ENCODE measurements at places on chromosomes 2 and 18.

GRCh38 chr2:162219426-162219825 is 23.8 kb downstream of the FAP start:
- DNase-seq, result no peak

GRCh38 chr2:54054271-54054670 is 61.1 kb upstream of the ACYP2 start:
- DNase-seq, result no peak

DNA sequence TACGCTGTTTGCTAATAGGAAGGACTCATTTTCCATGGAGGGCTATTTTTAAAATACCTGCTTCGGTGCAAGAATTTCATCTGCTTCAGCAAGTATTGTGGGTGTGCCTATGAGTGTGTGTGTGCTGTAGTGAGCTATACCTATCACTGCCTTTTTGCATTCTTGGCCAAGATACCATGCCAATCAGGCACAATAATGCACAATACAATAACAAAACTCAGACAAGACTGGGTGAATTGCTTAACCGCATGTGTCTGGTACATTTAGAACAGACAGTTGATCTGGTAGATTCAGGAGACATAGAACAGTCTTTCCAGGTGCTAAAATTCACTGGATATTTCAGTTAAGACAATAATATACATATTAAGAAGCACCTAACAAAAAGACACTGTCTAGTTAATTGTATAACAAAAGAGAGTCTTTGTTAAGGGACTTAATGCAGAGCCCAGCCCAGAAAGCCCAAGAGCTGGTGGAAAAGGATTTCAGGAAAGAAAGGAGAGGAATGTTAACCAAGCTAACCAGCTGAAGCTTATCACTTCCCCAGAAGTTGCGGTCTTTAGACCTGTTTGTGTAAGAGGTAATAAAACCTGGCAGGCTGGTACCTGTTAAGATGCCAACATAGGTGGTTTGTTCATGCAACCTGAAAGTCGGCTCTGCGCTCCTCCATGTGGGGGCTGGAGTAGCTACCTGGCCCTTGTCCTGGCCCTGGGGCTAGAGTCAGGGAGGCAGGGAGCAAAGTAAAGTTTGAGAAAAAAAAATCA is 153.3 kb upstream of the RBMS1 start:
- DNase-seq, result no peak

GRCh38 chr18:79339094-79339908 is 56.4 kb upstream of the NFATC1 start:
- DNase-seq, result no peak

DNA sequence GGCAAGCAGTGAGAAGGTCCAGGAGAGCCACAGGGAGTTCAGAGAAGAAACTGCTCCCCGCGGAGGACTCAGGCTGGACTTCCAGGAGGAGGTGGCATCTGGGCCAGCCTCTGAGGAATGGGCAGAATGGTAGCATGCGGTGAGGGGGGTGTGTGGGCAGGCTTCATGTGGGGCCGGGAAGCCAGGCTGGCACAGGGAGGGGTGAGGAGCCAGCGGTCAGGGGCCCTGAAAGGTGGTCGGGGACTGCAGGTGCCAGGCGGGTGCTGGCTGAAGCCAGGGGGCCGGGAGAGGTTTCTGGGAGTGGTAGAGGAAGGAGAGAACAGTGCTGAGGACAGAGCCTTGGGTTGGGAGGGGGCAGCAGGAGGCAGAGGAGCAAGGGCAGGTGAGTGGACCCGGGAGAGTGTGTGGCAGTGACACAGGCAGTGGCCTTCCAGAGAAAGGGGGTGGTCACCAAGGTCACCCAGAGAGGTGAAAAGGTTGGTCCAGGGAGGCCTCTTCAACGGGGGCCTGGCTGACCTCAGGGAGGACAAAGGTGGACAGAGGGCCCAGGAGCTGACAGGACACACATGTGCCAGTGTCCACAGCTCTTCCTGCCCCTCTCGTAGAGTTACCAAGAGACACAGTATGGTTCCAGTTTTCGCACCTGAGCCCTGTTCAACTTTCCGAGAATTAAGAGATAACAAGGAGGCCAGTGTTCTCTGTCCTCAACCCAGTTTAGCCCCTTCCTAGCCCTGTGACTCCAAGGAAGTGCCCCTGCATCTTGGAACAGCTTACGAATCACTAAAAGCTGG is 101.2 kb upstream of the ASB18 start:
- DNase-seq, result no peak

GRCh38 chr18:3037423-3037915 is 24.5 kb upstream of the LPIN2 start:
- no peak for DNase-seq

DNA sequence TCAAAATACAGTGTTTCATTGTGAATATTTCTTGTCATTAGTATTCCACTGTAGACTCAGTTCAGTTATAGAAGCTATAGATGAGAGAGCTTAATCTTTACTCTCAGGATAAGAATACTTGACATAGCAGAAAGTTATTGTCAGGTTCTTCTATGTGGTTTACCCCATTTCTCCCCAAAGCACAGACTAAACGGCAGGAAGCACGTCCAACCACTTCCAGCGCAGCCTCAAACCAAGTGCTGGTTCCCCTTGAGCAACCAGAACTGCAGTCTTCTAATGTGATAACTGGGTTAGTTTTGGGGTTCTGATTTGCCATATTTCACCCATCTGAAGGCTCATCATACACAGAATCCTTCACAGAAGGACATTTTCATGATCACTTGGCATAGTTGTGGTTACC is 324.7 kb downstream of the SLC8A1 start:
- DNase-seq, result no peak

GRCh38 chr2:64214281-64215115 is 70.3 kb upstream of the PELI1 start:
- DNase-seq, result no peak

DNA sequence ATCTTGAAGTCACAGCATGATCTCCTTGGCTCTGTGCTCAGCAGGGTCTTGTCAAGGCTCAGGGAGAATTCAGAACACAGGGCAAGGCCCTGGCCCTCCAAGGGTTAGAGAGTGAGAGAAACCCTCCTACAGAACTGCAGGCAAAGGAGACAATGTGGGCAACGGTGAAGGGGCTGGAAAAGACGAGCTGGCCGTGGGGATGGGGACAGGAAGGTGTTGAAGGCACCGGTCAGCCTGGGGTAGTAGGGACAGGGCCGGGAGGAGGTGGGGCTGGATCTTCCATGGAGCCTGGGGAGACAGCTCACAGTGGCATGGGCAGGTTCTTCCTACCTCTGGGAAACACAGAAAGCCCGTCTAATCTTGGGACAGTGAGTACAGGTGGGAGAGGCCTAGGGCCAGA is 92.2 kb upstream of the MCFD2 start:
- DNase-seq, result no peak

GRCh38 chr18:74892066-74892627 is 294.5 kb downstream of the ZNF407 start:
- no peak for DNase-seq

DNA sequence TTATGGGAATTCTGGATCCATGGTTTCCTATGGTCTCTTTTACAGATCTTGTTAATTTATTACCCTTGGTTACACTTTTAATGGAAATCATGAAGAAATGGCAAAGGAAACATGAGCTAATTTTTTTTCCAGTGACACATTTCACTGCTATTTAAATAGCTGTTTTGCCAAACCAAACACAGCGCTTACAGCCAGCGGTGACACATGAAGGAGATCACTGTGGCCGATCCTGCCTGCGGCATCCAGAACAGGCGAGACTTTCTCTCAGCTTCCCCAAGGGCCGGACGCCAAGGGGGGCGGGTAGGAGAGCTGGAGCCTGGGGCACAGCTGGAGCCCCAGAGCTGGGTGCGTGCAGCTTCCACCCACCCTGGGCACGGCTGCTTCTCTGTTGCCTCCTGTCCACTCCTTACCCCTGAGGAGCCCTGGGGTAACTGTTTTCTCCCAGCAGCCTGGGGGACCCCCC is 81.4 kb upstream of the PKDCC start:
- DNase-seq, result no peak

GRCh38 chr2:231722721-231723307 is 14.5 kb downstream of the PTMA start:
- DNase-seq, result no peak

GRCh38 chr2:130870779-130871178 is 34.1 kb downstream of the ARHGEF4 start:
- DNase-seq, result no peak

GRCh38 chr2:71191570-71191943 is 35.3 kb downstream of the PAIP2B start:
- no peak for DNase-seq

DNA sequence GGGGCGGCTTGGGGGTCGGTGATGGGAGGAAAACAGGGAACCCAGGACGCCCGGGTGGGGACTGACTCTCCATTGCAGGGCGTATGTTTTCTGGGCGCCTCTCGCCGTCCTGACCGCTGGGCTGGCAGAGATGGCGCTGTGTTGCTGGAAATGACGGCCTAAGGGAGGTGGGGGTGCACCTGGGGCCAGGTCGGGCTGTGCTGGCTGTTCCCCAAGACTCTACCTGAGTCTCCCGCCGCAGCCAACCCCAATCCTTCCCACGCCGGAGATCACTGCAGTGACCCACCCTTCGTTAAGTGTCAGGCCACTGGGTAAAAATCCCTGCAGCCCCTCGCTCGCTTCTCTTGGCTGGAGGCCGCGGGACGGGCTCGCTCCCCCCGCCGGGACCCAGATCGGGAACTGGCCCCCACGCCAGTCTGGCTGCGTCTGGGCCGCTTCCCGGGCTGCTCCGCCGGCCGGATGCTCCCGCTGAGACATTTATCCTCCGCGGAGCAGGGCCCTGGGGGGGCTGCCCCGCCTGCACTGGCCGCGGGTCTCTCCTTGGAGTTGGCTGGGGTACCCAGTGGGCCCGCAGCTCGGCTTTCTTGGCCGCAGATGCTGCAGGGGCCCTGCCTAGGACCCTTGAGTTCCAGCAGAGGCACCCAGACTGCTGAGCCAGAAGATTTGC is 7.8 kb upstream of the ARMC9 start:
- no peak for DNase-seq

DNA sequence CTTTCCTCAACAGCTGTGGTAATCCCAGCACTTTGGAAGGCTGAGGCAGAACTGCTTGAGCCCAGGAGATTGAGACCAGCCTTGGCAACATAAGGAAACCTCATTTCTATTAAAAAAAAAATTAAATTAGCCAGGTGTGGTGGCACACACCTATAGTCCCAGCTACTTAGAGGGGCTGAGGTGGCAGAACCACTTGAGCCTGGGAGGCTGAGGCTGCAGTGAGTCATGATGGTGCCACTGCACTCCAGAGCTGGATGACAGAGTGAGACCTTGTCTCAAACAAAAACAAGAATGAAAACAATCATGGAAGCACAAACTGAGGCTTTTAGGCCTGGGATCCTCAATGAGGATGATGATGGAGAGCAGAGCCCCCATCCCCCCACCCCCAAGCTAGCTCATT is 19.8 kb downstream of the GAREM1 start:
- no peak for DNase-seq

- DNase-seq, result no peak
Measured at GRCh38 chr2:140597836-140598235, 1533.0 kb downstream of the LRP1B start.

- no peak for DNase-seq
Measured at GRCh38 chr18:5584746-5585417, 41.1 kb upstream of the EPB41L3 start.

DNA sequence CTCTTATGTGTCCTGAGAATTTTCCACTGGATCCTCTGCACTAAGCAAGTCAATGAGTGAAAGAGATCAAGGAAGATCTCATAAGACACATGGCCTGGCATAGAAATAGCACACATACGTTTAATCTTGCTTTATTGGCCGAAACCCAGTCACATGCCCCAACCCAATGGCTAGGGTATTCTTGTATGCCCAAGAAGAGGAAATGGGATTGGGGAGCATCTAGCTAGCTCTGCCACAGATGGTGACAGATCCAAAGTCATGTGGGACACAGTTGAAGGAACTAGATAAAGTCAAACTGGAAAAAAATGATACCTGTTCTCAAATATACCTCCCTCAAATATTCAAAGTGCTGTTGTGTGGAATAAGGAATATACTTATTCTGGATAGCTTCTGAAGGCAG is 74.7 kb downstream of the CD28 start:
- DNase-seq, result no peak

DNA sequence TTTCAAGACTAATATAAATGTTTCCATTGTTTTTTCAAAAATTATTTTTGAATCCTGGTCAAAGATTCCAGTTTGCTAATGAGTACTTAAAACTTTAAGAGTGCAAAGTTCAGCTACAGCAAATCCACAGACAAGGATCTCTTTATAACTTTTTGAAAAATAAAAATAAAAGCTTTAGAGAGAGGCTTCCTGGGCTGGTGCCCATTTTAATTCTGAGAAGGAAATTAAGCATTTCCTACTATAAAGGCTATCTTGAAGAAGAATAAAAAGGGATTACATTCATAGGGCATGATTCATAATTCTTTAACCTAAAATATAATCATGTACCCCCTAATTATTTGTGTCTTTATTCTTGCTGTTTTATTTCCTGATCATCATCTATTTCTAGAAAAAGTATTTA is 38.2 kb downstream of the DNAJC10 start:
- no peak for DNase-seq

DNA sequence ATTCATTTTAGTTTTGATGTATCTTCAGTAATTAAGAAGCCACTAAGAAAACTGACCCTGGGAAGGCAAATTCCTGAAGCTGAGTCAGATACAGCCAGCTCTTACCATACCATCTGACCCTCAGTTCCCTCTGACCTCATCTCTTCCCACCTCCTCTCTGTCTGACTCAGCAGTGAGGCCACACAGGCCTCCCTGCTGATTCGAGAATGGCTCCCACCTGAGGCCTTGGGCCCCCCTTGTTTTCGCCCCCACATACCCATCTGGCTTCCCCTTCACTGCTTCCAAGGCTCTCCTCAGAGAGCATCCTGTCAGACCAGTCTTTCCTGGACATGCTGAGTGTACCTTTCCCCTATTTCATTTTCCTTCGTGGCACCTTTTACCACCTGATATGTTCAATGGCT is 71.0 kb upstream of the CYP1B1 start:
- no peak for DNase-seq

DNA sequence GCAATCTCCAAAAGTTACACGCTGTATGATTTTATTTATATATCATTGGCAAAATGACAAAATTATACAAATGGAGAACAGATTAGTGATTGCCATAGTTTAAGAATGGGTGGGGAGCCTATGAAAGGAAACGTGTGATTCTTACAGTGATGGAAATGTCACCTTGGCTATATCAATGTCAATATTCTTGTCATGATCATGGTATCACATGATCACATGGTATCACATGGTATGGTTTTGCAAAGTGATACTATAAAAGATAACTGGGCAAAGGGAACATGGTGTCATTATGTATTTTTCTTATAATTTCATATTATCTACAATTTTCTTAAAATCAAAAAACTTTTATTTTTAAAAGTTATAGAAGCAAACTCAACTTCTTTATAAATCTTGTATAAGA is 606.2 kb upstream of the ZEB2 start:
- DNase-seq, result no peak

All from CMK (cell line).